ENCODE measurements at places on chromosomes 2 and 18.

- no peak for DNase-seq
These were observed 56.3 kb upstream of the CCDC195 start for GRCh38 chr2:224772494-224772893.

DNA sequence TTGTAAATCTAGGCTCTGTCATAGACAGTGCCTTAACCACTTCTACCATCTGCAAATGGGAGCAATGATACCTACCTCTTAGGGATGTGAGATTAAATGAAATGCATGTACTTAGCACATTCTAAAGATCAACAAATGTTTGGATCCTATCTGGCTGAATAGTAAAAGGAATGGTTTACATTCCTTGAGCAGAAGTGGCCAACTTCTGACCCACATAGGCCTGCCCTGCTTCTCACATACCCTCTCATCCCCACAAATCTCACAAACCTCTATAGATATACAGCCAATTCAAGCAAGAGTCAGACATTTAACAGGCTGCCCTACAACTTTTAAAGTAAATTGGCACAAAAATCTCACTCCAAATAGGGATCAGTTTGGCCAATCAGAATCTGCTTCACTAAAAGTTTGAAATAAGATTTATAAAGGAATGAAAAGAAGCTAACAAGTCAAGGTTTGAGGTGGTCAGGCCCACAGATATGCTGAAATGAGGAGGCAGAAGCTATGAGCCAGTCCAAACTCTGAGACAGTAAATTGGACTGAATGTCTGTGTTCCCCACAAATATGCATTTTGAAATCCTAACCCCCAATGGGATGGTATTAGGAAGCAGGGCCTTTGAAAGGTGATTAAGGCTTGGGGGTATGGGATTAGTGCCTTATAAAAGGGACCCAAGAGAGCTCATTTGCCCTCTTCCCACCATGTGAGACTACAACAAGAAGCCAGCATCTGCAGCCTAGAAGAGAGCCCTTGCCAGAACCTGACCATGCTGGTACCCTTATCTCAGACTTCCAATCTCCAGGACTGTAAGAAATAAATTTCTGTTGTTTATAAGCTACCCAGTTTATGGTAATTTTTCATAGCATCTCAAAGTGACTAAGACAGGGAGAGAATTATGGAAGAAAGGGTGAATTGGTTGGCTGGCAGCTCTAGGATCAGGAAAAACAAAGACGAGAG lies 227.8 kb upstream of the RBMS1 start:
- DNase-seq: no peak

- no peak for DNase-seq
These were observed 289.9 kb downstream of the NBAS start for GRCh38 chr2:15271276-15271675.

DNA sequence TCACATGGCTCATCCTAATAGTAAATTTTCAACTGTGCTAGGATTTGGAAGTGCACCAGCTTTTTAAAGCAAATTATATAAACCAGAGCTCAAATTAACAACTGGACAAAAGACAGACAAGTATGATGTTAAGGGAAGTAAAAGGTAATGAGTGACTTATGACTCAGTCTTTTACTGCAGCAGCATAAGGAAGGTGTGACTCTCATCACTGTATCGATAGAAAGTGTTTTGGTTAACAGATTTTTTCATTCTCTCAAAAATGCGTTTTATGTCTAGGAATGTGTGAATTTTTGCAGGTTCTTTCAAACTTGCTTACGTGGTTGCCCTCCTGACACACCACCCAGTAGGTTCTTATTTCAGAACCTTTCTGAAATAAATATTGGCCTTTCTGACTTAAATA lies 244.2 kb upstream of the BOD1L2 start:
- DNase-seq: no peak

GRCh38 chr18:57953883-57954282 lies 90.1 kb upstream of the NEDD4L start:
- DNase-seq: no peak

DNA sequence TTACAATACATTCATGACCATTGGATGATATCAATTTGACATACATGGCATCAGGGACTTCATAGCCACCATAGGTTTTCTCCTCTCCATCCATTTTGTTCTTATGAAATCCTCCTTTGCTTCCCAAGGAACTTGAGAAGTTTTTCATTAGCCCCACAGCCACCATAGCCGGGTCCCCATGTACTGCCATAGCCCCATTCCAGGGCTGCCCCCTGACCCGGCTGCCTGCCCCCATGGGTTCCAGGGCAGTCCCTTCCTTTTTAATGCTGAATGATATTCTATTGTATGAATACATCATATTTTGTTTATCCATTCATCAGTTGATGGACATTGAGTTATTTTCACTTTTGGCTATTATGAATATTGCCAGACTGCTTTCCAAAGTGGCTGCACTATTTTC lies 20.4 kb downstream of the ATP6V1B1 start:
- DNase-seq: no peak

GRCh38 chr18:58228176-58228575 lies 184.2 kb downstream of the NEDD4L start:
- DNase-seq: no peak

GRCh38 chr18:3782901-3783300 lies 332.9 kb downstream of the TGIF1 start:
- DNase-seq: no peak

- no peak for DNase-seq
These were observed 68.3 kb downstream of the TNS1 start for GRCh38 chr2:217934321-217935131.

DNA sequence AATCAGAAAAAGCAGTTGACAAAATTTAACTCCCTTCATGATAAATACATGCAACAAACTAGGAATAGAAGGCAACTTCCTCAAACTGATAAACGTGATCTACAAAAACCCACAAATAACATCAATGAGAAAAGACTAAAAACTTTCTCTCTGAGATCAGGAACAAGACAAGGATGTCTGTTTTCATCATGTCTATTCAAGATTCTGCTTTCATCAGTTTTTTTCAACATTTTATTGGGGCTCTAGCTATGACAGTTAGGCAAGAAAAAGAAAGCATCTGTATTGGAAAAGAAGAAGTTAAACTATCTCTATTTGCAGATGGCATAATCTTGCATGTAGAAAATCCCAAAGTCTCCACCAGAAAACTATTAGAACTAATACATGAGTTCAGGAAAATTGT lies 12.3 kb upstream of the CHST10 start:
- DNase-seq: no peak

DNA sequence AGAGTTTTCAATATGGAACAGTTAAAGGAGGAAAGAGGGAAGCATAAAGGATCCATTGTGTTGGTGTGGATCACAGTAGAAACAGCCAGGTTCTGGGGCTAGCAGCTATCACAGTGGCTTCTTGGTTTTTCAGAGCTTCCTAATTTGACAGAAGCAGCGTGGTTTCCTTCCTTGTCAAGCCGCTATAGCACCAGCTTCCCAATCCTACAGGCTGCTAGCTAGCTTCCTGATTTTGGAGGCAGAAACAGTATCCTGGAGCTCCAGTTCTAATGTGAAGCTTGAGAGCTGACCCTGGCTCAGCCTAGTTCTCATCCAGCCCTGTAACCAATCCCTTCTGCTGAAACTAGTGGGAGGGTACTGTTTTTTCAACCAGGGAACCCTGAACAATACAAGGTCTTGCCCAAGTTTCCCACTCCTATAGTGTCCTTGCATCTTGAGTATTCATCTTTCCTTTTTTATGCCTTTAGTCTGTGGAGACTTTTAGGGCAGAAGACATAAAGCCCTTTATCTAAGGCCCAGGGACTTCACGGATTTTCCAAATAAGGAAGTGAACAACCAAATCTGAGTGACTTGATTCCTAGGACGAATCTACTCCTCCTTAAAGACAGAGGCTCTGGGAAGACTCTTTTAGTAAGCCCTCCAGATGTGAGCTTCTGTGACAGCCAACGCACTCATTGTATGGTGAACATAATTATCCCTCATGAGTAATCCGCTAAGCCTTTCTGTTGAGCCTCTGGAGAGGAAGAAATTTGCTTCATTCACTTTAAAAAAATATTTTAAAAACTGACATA lies 33.8 kb downstream of the CCDC93 start:
- no peak for DNase-seq

DNA sequence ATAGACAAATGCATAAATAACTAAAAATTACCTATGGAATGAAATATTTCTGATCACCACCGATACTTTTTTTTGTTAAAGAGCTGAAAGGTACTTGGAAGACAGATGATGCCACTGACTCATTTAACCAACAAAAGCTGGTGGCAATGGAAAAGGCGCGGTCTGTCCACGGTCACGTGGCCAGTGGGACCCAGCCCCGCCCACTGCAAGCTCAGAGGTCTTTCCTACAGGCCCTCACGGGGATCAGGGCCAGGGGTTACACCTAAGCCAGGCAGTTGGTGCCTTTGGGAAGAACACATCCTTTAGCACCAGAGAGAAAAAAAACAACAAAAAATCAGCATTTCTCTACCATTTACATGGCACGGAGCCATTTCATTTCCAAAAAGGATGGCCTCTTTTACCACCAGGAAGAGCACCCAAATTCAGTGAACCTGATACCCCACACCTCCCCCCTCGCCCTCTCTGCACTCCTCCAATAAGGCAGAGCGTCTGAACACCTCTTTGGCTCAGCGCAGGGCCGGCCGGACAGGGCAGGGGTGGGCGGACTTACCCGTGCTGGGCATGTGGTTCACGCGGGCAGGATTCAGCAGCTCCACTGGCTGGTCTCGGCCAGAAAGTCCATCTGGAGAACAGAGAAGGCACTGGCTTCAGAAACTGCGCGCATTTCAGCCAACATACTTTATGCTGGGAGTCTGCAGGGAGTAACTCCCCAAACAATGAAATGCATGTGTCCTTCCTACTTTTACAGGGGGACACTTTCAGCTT lies 164.6 kb downstream of the HDAC4 start:
- DNase-seq: no peak

GRCh38 chr2:17426743-17427142 lies 91.5 kb downstream of the RAD51AP2 start:
- no peak for DNase-seq

- no peak for DNase-seq
These were observed 245.9 kb downstream of the METTL4 start for GRCh38 chr18:2325308-2325849.

GRCh38 chr18:56000041-56000440 lies 412.0 kb upstream of the TCF4 start:
- DNase-seq: no peak

- no peak for DNase-seq
These were observed 72.6 kb downstream of the SUCLG1 start for GRCh38 chr2:84386336-84387040.

DNA sequence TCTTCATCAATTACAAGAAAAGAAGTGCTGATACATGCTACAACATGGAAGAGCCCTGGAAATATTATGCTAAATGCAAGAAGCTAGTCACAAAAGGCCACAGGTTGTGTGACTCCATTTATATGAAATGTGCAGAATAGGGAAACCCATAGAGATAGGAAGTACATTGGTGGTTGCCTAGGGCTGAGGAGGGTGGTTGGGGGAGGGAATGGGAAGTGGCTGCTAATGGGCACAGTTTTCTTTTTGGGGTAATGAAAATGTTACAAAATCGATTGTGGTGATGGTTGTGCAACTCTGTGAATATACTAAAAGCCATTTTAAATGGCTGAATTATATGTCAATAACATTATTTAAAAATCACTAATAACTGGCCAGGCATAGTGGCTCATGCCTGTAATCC lies 24.3 kb upstream of the RESP18 start:
- DNase-seq: no peak

- no peak for DNase-seq
These were observed 821 bp upstream of the EML6 start for GRCh38 chr2:54722641-54723040.

DNA sequence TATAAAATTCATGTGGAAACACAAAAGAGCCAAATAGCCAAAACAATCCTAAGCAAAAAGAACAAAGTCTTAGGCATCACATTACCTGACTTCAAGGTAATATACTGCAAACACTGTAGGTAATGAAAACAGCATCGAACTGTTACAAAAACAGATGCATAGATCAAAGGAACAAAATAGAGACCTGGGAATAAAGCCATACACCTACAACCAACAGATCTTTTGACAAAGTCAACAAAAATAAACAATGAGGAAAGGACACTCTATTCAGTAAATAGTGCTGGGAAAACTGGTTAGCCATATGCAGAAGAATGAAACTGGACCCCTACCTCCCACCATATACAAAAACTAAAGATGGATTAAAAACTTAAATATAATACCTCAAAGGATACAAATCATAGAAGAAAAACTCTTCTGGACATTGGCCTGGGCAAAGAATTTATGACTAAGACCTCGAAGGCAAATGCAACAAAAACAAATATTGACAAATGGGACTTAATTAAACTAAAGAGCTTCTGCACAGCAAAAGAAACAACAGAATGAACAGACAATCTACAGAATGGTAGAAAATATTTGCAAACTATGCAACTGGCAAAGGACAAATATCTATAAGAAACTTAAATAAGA lies 218.0 kb downstream of the PHLPP1 start:
- no peak for DNase-seq

GRCh38 chr18:26215247-26215970 lies 10.8 kb upstream of the TAF4B start:
- DNase-seq: peak; percentile 57

DNA sequence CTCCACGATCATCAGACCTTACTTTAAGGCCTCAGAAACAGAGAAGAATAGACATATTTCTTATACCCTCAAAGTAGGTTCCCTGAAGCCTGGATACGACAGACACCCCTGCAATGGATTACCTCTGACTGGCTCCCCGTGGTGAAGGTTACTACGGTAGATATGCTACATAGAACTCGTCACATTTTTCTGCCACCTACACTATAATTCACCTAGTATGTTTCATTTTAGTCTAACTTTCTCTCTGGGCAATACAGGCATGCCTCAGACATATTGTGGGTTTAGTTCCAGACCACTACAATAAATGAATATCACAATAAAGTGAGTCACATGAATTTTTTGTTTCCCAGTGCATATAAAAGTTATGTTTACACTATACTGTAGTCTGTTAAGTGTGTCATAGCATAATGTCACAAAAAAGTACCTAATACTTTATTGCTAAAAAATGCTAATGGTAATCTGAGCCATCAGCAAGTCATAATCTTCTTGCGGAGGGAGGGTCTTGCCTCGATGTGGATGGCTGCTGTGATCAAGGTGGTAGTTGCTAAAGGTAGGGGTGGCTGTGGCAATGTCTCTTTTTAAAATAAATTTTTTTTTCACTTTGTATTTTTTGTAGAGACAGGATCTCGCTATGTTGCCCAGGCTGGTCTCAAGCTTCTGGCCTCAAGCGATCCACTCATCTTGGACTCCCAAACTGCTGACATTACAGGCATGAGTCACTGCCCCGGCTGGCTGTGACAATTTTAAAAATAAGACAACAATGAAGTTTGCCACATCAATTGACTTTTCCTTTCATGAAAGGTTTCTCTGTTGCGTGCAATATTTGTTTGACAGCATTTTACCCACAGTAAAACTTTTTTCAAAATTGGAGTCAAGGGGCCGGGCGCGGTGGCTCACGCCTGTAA lies 64.6 kb downstream of the TGIF1 start:
- no peak for DNase-seq

DNA sequence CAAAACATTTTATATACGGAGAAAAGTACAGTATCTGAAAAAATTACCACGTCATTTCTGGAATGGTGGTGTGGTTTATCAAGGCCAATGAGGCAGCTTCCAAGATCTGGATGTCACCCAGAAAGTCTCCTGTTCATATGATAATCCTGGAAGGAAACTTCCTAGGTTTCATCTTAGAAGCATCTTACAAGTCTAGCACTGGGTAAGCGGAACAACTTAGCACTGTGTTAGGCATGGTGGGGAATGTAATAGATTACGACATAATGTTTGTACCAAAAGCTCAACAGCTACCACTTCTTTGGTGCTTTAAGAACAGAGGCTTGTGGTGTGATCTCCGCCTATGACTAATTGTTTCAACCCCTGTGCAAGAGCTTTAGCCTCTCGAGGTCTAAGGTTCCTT lies 63.1 kb upstream of the LYPD1 start:
- DNase-seq: no peak
